ENCODE measurements at places on chromosomes 11 and 22.

GRCh38 chr11:26578998-26579661, 7.1 kb upstream of the MUC15 start:
- DNase-seq, result no peak

- no peak for DNase-seq
Observed at GRCh38 chr11:69213316-69213715, 57.6 kb downstream of the SMIM38 start.

- DNase-seq, result no peak
Observed at GRCh38 chr22:37854946-37855345, 5.7 kb downstream of the EIF3L start.

DNA sequence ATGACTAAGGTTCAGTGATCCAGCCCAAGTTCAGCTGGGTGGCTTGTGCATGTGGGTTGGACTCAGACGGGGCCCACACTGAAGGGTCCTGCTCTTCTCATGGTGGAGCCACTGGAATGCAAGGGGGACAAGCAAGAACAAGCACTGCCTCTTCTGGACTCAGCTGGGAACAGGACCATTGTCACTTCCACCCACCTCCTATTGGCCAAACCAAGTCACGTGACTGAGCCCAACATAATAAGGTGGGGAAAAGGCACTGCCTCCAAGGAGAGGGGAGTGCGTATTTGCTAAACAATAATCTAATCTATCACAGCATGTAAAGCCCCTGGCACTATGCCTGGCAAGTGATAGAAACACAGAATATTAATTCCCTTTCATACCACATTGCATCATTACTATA, 87.1 kb downstream of the CHST1 start:
- no peak for DNase-seq

DNA sequence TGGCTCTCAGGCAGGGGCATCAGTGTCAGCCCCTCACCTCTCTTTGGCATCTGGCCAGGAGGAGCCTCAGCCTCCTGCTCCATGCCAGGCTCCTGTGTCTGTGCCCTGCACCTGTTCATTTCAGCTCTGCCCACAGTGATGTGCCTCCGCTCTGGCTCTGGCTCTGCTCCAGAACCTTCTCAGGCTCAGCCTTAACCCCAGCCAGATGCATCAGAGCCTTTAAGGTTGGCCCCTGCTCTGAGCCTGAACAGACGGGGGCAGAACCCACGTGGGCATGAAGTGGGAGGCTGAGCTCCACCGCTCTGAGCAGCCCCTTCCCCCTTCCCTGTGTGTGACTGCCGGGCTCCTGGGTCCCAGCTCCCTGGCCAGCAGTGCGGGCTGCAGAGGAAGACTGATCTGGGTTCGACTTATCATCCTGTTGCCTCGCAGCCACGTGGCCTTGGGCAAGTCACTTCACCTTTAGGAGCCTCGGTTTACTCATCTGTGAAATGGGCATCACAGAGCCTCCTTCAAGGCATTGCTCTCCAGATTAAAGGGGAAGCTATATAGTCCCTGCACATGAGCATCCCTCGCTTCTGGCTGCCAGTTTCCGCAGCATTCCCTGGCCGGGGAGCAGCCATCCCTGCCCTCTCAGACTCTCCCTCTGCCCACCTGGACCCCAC, 44.7 kb upstream of the RTL6 start:
- no peak for DNase-seq

GRCh38 chr22:37186228-37186996, 1.6 kb downstream of the C1QTNF6 start:
- peak; percentile 67 for DNase-seq

DNA sequence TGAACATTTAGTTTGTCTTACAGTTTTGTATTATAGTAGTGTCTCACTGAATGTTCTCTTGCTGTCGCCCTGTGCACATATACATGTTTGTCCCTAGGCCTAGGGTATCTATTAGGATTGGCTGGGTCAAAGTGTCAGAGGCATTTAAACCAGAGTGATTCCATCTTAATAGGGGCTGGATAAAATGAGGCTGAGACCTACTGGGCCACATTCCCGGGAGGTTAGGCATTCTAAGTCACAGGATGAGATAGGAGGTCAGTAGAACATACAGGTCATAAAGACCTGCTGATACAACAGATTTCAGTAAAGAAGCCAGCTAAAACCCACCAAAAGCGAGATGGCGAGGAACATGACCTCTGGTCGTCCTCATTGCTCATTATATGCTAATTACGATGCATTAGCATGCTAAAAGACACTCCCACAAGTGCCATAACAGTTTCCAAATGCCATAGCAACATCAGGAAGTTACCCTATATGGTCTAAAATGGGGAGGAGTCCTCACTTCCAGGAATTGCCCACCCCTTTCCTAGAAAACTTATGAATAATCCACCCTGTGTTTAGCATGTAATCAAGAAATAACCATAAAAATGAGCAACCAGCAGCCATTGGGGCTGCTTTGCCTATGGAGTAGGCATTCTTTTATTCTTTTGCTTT, 82.6 kb downstream of the LDLRAD3 start:
- DNase-seq, result no peak

DNA sequence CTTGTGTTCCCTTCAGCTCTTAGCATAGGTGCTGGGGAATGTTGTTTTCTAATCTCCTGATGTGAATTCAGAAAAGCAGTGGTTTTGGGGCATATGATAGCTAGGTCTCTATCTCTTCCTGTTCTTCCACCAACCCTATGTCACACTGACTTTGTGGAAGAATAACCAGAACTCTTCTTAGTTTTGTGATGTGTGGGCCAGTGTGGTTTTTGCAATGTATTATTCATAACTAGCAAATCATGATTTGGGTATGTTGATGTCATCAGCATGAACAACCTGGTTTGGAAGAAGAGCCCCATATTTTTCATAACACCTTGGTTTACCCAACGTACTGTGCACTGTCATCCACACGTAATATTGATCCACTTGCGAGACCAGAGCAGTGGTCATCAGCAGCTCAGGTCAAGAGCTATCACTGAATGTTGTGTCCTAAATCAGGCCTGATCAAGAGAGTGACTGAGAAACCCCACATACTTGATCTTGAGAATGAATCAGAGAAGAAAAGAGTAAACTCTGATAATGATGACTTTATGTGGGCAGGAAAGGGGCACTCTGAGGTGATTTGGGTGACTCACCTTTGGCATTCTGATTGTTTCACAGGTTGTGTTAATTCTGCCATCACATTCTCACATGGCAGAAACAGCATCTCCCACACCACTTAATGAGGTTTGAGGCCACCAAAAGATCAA, 19.4 kb upstream of the MS4A6E start:
- DNase-seq, result no peak

DNA sequence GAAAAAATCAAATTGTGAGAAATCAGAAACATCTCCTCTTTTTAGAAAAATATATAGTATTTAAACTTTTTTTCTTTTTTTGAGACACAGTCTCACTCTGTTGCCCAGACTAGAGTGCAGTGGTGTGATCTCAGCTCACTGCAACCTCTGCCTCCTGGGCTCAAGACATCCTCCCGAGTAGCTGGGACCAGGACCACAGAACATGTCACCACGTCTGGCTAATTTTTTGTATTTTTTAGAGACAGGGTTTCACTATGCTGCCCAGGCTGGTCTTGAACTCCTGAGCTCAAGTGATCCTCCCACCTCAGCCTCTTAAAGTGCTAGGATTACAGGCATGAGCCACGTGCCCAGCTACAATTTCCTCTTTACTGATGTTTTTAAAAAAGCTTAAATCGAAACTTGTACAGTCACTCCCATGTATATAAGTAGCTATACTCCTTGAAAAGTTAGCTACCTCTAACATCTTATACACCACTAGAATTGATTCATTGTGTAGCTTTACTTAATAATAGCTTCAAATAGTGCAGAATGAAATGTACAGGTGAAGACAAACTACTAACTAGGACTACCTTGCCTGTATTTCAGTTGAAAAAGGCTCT, 10.3 kb downstream of the EIF4G2 start:
- no peak for DNase-seq

DNA sequence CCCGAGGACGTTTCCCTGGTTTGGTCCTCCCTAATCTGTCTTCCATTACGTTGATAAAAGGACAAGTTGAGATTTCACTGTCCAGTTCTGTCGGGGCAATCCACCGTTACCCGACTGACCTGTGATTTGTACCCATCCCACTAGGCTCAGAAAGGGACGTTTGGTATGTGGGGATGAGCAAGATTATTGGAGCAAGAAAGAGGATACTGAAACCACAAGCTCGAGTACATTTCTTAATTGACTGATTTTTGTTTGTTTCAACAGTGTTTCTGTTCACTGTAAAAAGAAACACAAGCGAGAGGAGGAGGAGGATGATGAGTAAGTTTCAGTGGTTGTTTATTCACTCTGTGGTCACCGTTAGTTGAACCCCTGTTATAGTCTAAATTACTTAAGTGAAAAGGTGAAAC, 969 bp downstream of the CCDC117 start:
- DNase-seq, result no peak

DNA sequence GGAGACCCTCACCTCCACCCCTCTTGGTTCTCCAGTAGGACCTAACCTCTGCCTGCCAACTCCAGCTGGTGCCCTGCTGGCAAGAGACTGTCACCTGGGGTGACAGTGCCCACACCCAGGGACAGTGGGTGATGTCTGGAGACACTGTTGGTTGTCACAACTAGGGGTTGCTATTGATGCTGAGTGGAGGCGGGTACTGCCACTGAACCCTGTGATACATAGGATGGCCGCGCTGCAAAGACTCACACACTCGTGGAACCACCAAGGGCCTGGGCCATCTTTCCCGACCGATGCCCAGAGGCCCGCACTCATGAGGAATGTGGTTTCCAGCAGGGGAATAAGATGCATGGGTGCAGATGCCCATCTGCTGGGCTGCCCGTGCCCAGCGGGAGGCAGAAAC, 143.2 kb downstream of the SHANK2 start:
- DNase-seq, result no peak

DNA sequence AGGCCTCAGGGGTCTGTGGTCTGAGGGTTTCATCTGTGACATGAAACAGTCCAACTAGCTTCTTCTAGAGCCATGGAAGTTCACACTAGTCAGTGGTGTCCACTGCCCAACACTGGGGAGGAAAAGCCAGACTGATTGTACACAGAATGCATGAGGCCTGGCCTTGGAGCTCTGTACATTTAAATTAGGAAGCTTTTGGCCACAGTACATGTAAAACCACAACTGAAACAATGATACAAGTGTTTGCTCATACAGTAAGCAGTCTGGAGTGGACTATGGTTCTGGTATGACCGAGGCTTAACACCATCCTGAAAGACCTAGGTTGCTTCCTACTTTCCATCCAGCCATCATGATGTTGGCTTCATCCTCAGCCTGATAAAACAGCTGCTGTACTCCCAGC, 73.8 kb upstream of the SESN3 start:
- DNase-seq, result no peak

- DNase-seq, result no peak
Observed at GRCh38 chr11:73275381-73275750, 3.2 kb downstream of the P2RY6 start.

GRCh38 chr11:122853261-122853660, 15.0 kb downstream of the CRTAM start:
- DNase-seq, result peak; percentile 20

GRCh38 chr11:10934293-10934860, 76.5 kb upstream of the ZBED5 start:
- DNase-seq, result no peak

Data from EH (cell line).